ENCODE measurements at places on chromosomes 16 and 17.

DNA sequence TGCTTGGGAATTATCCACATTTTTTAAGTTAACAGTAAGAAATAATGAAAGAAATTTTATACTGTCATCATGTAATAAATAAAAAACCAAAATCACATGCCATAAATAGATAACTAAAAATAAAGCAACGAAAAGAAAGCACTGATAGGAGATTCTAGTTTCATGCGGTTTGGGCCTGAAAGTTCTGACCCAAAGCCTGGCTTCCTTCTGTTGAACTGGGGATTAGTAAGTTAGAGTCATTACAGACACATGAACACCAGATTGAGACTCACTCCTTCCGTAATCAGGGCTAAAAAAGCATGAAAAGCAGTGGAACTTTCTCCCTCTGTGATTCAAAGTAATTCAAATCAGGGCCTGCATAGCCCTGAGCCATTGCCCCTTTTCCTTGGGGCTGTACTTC, 13.2 kb upstream of the SLC6A2 start:
- DNase-seq, result no peak

DNA sequence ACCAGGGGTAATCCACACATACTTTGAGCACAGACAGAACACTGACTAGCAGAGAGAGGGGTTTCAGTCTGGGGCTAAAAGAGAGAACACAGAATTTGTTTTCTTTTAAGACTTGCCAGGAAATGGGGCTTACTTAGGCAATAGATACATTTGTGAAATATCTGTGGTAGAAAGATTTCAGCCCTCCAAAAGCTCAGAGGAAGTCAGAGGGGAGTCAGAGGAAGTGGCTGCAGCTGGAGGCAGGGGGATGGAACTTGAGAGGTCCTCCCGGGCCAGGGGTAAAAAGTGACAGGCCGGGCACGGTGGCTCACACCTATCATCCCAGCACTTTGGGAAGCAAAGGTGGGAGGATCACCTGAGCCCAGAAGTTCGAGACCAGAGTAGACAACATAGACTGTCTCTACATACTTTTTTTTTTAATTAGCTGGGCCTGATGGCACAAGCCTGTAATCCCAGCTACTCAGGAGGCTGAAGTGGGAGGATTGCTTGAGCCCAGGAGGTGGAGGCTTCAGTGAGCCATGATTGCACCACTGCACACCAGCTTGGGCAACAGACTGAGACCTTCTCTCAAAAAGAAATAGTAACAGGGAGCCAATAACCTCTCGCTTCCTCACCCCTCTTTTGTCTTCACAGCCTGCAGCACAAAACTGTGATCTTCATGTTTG, 49.9 kb downstream of the NLRC5 start:
- DNase-seq, result no peak

DNA sequence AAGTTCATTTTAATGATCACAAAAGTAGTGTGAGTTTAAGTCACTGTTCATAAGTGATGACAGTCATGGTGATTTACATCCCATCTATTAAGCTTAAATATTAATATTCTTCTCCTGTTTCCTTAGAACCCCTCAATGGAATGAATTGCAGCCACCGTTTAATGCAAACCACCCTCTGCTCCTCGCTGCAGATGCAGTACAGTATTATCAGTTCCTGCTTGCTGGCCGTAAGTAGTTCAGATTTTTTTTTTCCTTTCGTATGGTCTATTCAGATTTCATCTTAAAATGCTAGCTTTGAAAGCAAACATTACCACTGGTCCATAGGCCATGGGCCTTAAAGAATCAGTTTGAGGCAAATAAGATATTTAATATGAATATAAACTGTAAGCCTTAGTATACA, 359.0 kb upstream of the TBX2 start:
- DNase-seq, result no peak

DNA sequence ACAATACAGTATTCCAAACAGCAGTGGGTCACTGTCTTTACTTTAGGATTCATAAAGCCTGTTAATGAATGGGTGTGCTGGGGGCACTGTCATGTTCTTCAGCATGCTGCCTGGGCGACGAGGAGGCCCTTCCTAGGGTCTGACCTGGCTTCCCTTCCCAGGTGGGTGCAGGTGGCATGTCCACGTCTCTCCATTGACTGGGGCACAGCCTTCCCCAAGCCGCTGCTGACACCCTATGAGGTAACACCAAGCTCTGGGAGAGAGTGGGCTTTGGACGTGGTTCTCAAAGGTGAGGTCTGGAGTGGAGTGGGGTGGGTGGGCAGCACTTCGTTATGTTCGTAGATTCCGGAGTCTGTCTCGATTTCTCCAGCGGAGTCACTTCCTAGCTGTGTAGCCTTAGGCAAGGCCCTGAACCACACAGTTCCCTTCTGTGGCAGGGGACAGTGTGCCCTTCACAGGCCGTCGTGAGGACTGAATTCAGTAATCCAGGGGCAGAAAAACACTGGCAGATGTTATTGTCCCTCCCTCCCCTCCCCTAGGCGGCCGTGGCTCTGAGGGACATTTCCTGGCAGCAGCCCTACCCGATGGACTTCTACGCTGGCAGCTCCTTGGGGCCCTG, 771 bp upstream of the OVCA2 start:
- no peak for DNase-seq

DNA sequence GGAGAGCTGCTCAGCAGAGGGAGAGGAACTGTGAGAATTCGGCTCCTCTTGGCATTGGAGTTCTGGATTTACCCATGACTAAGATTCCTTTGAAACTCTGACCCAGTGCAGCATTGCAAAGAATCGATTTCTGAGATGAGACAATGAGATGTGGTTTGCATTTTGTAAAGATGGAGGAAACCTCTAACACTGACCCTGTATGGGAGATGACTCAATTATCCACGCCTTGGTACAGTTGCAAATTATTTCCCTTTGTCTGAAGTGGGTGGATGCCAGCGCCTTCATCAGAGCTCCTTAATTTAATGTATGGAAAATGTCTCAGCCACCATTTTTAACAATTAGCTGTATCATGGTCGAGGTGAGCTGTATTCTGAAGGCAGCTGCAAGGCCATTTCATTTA, 53.4 kb downstream of the NUP93 start:
- no peak for DNase-seq

- peak; percentile 5 for DNase-seq
Measured at GRCh38 chr17:21039839-21040575, 2.8 kb downstream of the USP22 start.

DNA sequence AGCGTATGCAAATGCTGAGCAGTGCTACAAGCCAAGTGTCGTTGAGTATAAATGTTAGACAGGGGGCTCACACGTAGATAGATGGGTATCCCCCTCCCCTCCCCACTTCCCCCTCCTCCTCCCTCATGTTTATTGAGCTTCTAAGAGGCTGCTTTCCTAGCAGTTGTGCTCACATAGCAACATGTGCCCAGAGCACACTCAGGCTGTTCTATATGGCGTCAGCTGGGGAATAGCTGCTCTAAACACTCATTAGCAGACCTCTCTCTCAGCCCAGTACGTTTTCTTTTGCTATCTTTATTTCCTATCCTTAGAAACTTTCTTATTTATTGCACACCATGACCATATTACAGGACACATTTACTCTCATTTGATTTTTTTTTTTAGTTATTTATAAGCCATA, 1.8 kb downstream of the KCNJ2 start:
- no peak for DNase-seq

- DNase-seq, result no peak
Measured at GRCh38 chr16:58578642-58579041, 51.0 kb downstream of the CNOT1 start.

DNA sequence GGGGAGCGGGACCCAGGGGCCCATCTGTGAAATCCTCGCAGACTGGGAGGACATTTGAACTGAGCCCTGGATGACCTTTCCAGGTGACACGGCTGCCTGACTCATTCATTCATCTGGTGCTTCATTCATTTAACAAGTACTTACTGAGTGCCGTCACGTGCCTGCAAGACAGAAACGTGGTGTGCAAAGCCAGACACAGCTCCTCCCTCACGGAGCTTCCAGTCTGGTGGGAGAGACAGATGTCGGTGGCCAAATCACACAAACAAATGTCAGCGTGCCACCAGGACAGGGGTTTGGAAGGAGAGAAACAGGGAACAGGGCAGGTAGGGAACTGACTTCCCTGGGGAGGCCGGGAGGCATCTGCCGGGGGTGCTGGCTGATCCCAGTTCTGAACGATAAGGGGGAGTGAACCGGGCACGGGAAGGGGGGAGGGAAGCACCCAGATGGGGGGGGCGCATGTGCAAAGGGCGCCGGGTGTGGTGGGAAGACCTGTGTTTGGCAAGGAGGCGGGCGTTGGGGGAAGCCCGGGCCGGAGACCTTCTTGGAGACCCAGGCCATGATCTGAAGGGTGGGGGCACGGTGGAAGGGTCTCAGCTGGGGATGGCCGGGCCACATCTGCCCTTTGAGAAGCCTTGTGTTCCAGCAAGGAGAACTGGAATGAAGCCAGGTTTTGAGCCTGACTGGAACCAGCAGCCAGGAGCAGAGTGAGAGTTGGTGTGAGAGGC, 93.6 kb upstream of the CIBAR2 start:
- DNase-seq, result no peak

DNA sequence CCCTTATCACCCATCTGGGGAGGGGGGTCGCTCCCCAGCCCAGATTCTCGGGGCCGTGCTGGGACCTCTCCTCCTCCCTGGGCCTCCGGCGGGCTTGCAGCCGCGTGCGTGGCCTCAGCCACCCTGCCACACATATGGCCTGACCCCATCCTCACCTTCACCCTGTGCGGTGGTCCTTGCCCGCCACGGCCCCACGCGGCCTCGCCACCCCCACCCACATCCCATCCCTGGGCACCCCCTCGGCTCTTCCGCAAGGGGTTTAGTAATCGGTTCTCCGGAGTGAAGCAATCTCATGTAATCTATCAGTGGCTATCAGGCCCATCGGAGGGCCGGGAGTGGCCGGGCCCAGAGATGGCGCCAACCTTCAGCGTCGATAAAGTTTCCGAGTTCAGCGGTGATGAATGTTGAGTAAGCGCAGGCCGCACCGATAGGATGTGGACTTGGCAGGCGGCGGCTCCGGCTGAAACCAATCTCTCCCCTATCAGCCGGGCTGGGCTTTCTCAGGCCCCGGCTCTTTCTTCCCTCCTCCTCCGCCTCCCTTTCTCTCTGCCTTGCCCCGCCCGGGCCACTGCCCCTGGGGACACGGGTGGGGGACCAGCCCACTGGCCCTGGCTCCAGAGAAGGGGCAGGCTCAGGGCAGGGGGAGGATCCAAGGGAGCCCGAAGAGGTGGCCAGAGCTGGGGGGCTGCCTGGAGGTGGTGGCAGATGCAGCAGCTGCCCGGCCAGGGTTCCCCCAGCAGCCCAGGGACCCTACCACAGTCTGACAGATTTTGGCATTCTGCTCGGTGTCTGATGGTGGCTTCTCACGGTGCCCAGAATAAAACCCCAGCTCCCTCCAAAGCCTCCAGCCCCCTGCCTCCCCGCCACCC, 20.8 kb downstream of the ZFPM1 start:
- no peak for DNase-seq

DNA sequence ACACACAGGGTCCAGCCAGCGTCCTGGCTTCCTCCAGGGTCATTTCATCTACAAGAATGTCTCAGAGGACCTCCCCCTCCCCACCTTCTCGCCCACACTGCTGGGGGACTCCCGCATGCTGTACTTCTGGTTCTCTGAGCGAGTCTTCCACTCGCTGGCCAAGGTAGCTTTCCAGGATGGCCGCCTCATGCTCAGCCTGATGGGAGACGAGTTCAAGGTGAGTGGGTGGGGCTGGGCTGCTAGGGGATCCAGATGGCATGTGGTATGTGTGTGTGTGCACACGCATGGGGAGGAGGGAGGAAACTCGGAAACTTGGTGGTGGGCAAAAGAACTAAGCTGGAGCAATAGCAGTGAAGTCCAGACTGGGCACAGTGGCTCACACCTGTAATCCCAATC, 11.5 kb downstream of the CETP start:
- no peak for DNase-seq

DNA sequence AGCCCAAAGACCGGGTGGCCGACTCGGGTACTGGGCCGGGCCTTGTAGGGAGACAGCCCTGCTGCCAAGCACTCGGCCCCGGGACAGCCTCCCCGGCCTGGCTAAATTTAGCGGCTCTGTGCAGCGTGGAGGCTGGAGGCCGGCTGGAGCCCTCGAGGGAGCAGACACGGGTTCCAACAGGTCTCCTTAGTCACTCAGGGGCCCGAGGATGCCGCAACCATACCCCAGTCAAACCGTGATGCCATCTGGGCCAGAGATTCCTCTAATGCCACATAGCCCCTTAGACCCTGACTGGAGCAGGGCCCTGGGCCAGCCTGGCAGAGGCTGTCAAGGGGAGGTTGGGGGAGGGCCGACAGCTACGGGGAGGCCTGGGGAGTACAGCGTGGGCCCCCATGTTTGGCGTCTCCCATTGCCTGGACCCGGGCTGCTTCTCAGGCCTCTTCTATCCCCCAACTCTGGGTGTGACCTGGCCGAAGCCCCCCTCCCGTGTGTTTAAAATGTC, 2.9 kb upstream of the P2RX1 start:
- DNase-seq, result no peak

DNA sequence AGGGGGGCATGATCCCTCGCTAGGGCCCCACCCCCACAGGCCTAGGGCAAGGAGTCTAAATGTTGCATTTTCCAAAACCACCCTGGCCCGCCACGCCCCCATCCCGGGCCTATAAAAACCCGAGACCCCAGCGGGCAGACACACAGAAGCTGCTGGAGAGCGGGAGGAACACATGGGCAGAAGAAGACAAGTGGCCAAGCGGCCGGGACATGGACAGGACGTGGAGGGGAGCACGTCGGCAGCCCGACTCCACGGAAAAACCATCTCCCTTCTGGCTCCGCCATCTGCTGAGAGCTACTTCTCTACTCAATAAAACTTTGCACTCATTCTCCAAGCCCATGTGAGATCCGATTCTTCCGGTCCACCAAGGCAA, 34.1 kb upstream of the ENPP7 start:
- DNase-seq, result no peak

DNA sequence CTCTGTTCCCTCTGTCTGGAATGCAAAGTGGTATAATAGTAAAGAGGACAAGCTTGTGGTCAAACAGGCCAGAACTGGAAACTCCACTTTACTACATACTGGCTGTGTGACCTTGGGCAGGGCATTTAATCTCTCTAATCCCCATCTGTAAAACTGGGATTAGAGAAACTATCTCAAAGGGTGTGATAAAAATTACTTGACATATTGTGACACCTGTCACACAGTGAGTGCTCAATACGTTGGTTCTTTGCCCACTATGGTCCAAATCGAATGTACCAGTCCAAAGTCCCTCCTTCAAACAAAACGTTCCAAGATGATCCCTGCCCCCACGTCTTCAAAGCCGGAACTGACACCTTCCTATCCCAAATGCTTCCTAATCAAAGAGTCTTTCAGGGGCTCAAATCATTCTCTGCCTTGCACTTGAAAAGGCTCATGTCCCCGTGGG, 734 bp downstream of the PGAP3 start:
- DNase-seq, result no peak

- no peak for DNase-seq
Measured at GRCh38 chr17:21177854-21178600, 35.9 kb downstream of the TMEM11 start.

- DNase-seq, result no peak
Measured at GRCh38 chr17:28598389-28598788, 436 bp downstream of the SPAG5 start.

- DNase-seq, result no peak
Measured at GRCh38 chr16:27083861-27084261, 17.1 kb downstream of the C16orf82 start.

- DNase-seq, result no peak
Measured at GRCh38 chr17:35684055-35684802, 47.2 kb upstream of the RASL10B start.

All from stimulated activated CD4-positive, alpha-beta T cell treated with anti-CD3 and anti-CD28 coated beads, TNF-alpha, amount 100 ng/mL, for 1 hour (primary cell).